Stimulated activated CD4-positive, alpha-beta T cell treated with anti-CD3 and anti-CD28 coated beads, Interleukin-15, amount 100 ng/mL, for 48 hours (primary cell): ENCODE measurements at places on chromosomes 6 and 20.

- DNase-seq: no peak
Observed at GRCh38 chr20:1565461-1565860, 8.0 kb upstream of the SIRPD start.

- no peak for DNase-seq
Observed at GRCh38 chr6:44476849-44477248, 89.3 kb downstream of the CDC5L start.

GRCh38 chr6:37478827-37479226, 20.9 kb downstream of the CCDC167 start:
- DNase-seq: no peak

DNA sequence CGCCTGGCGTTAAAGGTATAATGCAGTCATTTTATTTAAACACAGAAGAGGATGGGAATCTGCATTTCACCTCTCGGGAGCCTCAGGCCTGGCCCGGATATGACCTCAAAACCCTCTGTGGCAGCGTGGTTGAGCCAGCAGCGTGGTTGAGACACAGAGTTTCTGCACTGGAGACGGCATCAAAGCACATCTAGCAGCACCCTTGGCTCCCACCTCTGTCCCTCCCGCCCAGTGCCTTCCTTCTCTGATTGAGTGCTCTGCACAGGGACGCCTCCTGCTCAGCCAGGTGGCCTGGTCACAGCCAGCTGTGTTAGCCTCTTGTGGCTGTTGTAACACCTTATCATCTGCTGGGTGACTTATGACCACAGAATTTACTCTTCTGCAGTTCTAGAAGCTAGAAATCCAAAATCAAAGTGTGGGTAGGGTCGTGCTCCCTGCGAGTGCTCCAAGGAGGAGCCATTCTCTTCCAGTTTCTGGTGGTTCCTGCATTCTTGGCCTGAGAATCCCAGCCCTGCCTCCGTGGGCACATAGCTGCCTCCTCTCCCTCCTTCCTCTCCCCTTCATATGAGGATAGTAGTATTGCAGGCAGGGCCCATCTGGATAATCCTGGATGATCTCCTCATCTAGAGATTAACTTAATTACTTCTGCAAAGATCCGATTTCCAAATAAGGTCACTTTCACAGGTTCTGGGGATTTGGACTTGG, 156.7 kb downstream of the SYCP2 start:
- no peak for DNase-seq

DNA sequence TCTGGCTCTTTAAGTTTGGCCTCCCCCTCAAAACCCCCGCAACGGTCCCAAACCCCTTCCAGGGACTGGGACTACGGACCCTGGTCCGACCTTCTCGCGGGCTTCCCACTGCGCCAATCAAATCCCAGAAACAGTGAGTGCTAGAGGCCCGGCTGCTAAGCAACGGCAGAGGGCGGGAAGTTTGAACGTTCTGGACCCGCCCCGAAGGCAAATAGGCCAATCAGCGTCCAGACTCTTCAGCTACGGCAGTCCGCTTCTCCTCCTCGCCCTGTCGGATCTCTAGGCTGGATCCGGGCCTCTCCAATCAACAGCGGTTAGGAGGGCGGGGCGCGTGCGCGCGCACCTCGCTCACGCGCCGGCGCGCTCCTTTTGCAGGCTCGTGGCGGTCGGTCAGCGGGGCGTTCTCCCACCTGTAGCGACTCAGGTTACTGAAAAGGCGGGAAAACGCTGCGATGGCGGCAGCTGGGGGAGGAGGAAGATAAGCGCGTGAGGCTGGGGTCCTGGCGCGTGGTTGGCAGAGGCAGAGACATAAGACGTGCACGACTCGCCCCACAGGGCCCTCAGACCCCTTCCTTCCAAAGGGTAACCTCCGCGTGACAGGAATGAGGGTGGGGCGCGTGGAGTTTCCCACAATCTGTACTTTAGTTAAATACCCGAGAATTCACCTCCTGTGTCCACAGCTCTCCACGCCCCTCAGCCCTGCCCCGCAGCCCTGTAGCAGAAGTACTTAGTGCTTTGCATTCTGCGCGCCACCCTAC, at the start of gene MSH5:
Gene MSH5 (plus strand): TSS at position 367 of the 758 bp plus-strand sequence. CDS start 462 bp downstream, outside the sequence.
- peak; percentile 95 for DNase-seq

GRCh38 chr6:153167907-153168306, 36.8 kb upstream of the RGS17 start:
- DNase-seq: no peak

DNA sequence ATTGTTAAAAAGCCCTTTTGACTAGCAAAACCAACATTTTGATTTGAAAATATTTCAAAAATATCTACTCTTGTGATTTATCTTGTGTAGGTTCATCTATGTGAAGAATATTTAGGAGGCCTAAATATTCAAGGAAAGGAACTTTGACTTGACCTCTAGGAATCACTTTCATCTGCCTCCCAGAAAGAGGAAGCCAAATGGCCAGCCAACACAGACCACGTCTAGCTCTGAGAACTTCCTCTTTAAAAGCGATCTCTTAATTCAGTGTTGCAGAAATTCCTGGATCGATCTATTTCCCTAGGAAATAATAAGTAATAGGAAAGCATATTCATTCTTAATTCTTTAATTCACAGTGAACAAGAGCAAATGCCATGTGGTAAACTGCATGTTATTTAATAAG, 9.6 kb upstream of the MOXD1 start:
- DNase-seq: no peak

DNA sequence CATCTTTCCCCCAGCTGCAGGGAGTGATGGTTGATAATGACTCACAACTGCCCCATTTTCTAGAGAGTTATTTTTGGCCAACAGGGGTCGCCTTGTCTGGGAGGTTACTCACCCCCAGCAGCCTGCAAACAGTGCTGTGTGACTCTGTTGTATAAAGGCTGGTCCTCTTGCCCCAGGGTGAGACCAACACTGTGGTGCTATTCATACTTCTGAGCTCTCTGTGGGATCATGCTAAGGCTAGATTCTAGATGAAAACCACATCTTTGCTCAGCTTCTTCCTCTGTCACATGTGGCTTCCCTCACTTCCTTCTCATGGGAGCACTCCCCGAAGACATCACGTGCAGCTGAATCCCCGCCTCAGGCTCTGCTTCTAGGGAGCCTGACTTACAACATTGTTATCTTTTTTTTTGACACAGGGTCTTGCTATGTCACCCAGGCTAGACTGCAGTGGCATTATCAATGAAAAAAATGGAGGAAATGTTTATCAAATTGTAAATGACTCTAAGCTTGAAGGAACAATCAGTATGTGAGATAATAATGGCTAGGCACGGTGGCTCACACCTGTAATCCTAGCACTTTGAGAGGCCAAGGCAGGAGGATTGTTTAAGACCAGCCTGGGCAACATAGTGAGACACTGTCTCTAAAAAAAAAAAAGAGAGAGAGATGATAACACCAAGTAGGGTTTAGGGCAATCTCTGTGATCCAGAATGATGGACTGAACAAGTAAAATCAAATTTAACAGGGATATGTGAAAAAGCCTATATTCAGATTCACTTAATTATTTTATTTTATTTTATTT, 55.7 kb upstream of the SLC23A2 start:
- DNase-seq: peak; percentile 52

DNA sequence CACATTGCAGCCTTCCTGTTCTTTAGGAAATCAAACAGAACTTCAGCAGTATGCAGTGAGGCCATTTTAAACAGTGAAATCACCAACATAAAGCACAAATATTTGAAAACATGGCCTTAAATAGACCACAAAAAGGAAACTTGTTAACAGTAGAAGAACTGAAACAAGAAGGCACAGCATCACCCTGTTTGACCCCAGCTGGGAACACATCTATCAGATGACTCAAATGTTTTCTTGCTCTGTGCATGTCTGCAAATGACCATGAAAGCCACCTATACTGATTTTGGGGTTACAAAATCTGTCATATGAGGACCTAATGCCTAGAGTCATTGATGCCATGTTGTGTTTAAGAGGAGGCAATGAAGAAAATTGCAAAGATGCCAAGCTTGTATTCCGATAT, 123.8 kb upstream of the ADGRF1 start:
- DNase-seq: no peak

DNA sequence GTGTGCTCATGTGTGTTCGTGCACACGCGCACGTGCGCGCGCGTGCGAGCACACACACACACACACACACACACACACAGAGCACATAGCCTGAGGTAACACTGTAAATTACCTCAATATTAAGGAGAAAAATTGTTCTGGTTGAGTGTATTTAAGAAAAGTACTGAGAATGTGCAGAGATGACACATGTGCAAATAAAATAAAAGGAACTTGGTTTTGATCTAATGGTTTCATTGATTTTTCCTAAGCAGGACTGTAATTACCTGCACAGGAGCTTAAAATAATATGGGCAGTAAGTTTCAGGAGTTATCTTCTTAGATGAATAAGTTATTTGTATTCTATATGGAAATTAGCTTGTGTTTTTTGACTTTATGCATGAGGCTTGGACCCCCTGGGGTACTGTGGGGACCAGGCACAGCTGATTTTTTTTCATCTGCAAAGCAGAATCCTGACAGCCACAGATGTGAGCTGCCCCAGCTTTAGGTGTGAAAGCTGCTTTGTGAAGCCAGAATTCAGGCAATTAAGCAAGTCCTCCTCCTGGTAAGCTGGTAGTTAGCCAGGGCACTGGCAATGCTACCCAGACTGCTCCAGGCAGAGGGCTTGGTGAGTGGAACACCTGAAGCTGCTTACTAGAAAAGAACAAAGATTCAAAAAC, 1040.6 kb upstream of the CITED2 start:
- no peak for DNase-seq

GRCh38 chr6:74931558-74931957, 274.3 kb downstream of the COL12A1 start:
- DNase-seq: no peak

GRCh38 chr6:121851056-121851455, 415.6 kb downstream of the GJA1 start:
- no peak for DNase-seq

DNA sequence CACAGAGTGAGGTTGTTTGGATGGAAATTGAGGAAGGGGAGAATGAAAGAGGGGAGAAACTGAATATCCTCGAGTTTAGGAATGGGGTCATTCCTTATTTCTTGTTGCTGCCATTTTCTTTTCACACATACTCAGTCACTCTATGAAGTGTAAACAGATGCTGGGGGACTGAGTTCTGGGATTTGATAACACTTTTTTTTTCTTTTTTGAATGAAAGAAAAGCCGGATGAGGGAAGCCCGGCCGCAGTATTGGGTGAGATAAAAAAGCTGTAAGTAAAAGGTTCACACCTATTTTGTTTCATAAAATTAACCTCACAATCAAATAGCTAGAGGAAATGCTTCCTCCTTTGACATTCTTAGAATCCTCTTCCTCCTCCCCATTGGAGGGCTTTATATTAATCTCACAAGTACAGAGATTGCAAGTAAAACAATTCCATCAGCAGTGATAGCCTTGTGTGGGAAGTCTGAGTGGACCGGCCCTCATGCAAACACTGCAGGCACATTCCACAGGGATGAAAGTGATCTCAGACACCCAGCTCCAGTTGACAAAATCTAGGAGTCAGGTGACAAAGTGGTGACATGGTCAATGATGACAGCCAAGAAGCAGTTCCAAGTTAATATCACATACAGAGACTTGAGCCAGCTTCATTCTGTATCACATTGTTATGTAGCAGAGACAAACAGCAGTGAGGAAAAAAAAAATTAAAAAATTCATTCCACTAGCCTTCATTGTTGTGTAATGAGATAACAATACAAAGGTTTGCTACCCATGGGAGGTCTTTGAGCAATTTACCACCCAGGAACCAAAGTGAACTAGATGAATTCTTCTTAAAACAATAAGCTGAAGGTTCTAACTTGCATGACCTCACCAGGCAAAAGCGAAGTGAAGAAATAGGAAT, 391.1 kb upstream of the HSF2 start:
- no peak for DNase-seq

DNA sequence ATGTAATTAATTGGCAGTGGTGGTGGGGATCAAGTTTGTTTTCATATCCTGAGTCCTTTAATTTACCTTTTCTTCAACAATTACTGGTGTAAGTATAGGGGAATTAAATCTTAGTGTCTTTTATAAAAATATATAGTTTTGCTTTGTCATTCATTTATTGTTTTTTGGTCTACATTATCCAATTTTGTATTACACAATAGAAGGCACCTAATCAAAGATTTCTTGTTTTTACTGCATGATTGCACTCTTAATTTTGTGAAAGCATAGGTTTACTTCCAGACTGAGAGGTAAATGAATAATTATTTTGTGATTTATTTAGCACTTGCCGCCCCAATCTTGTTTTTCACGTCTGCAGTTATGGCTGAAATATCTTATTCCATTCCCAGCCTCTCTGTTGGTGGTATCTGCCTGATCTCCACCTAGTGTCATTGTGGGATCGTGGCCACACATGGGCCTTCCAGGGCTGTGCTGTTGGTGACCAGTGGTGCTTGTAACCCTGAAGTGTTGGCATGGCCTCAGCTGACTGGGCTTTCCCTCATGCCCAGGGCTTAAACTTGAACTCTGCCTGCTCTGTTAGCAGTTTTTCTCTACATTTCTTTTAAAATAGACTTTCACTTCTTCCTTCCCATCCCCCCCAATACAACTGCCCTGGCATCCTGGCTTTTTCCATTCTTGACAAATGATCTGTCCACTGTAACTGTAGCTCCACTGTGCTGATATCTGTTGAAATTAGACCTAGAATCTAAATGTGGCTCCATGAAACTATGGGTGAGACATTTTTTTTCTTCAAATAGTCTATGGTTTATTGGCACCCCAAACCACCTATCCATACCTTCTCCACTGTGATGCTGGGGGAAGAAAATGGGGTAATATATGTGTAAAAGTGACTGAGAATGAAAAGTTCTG, 24.8 kb downstream of the E2F3 start:
- DNase-seq: no peak

DNA sequence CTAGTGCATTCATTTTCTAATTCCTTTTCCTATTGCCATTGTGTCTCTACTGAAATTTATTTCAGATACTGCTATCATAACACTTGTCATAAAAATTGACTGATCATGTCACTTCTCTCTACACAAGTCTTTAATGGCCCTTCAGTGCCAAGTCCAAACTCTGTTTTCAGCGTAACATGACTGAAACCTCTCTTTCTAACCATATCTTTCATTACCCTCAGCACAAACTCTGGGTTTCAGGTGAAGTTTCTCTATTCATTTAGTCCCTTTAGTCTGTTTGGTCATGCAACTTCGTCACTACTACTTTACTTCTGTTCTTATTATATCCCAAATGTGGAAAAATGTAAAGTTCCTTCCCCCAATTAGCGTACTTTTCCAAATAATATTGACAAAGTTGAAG, 234.9 kb downstream of the OGFRL1 start:
- DNase-seq: no peak

DNA sequence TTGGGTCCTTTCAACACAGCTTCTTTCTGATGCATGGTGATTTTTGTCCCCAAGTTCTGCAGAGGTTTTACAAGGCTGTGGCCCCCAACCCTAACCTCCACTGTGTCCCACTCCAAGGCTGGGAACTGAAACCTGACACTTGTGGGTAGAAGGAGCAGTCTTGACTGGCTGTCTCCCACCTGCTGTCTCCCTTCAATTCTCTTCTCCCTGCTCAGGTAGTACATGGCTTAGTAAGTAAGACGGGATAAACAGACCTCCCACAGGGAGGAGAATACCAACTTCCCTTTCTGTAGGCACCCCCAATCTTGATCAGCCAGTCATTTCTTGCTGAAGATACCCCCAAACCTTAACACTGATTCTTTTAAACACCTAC, 25.0 kb downstream of the TGM6 start:
- DNase-seq: no peak
